NCI-H774 (cell line): ENCODE measurements at places on chromosomes 7 and 10.

DNA sequence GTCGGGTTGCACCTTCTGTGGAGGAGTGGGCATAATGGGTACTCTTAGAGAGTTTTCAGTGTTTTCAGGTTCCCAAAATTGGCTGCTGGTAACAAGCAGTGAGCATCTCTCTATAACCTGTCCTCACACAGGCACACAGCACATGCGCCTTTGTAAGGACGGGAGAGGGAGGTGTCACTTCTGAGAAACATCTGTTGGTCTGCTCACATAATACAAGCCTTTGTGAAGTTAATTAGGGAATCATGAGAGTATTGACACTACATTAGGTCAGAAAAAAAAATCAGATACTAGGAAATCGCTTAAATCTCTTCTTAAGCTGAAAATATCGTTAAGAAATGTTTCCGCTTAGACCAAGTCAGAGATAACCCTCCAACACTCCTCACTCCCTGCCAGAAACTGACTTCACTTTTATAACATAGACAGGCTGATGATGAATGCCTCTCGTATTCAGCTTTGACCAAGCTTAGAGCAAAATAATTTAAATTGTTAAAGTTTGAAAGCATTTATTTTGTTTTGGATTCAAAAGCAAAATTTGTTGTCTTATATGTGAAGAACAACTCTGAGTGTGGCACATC is 769.7 kb downstream of the TNS3 start:
- no peak for DNase-seq

DNA sequence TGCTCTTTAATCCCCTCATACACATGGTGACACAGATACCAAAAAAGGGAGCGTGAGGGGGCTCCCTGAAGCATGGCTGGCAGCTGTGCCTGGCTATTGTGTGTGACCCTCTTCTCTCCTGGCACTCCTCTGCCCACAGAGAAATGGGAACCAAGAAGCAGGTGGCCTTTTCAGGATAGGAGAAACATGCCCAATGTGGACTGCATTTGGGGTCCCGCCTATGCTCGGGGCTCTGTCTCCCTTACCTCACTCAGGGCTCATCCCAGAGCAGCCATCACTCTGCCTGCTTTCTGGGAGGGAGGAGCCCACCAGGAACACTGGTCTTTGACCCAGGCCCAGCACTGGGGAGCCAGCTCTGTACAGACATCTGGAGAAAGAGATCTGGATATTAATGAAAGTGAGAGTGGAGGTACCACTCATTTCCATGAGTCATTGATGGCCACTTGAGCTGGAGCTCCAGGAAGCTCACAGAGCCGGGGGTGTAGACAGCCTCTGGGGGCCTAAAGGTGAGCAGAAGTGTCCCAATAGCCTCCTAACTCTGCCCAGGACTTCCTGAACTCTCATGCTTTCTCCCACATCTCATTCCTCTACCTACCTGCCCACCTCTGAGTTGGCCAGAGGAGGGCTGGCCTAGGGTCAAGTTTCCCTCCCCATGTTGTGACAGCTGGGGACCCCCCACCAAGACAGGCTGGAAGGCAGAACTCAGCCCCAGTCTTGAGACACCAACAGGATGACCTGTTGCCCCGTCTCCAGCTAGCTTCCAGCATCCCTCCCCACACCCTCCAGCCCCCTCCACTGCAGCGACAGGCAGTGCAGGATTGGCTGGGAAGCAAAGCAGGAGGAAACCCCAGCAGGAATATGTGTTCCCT is 42.6 kb downstream of the DRGX start:
- DNase-seq = no peak

- DNase-seq = no peak
These were observed 223.0 kb downstream of the AHR start for GRCh38 chr7:17521437-17521836.

GRCh38 chr7:33950047-33950714 is 44.8 kb downstream of the BMPER start:
- DNase-seq = no peak

- no peak for DNase-seq
These were observed 112.5 kb downstream of the DOCK1 start for GRCh38 chr10:127017541-127018297.

- no peak for DNase-seq
These were observed at the start of gene CTBP2 for GRCh38 chr10:125159932-125160855. Gene CTBP2, minus strand, starts transcription at chr10:125160563.

DNA sequence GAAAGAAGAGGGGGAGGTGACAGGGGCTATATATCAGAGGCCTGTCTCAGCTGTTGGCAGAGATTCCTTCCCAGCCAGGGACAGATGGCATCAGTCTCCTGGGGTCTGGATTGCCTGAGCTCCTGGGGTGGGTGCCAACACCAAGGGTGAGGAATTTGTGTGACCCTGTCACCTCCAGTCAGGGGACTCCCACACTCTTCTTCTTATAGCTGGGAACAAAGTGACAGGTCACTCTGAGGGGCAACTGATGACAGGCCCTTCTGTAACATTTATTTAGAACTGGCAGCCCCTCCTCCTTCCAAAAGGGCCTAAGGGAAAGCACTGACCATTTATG is 53.7 kb upstream of the DUSP5 start:
- no peak for DNase-seq

GRCh38 chr10:127922675-127923366 is 15.9 kb downstream of the PTPRE start:
- no peak for DNase-seq

GRCh38 chr7:29806995-29807841 is 910 bp downstream of the WIPF3 start:
- DNase-seq = no peak

GRCh38 chr10:63268149-63268797 is 135.1 kb downstream of the NRBF2 start:
- DNase-seq = no peak

DNA sequence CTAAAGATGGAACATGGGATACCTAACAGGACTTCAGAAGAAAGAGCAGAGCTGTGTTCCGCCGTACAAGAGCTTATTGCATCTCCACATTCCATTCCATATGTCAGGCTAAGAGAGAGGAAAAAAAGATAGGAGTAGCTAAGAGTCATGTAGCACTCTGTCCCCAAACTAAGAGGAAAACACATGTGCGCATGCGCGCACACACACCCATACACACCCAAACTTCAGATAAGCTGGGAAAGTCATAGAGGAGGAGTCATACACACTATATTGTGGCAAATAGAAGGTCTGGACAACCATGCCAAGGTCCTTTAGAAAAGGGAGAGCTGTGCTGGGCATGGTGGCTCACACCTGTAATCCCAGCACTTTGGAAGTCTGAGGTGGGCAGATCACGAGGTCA is 132.4 kb downstream of the RAB11FIP2 start:
- no peak for DNase-seq

- no peak for DNase-seq
These were observed 360.3 kb downstream of the FRMD4A start for GRCh38 chr10:13970236-13970956.

DNA sequence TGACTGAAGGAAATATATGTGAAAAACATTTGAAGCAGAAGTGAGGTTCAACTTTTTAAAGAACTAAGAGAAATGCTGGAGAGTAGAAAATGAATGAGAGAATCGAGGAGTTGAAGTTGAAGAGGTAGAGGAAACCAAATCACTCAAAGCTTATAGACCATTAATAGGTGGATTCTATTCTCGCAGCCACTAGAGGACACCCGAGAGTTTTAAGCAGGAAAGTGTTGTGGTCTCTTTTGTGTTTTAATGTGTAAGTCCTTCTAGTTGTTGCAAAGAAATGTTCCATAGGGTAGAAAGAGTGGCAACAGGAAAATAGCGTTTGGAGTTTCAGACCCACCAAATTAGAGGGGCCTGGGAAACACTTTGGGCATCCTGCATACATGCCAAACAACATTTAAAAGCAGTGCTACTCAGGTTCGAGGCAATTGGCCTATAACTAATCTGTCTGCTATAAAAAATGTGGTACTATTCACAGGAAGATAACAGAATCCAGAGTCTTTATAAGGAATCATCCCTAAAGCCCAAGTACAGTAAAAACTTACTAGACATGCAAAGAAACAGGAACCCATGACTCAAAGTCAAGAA is 75.3 kb upstream of the TAS2R16 start:
- no peak for DNase-seq

DNA sequence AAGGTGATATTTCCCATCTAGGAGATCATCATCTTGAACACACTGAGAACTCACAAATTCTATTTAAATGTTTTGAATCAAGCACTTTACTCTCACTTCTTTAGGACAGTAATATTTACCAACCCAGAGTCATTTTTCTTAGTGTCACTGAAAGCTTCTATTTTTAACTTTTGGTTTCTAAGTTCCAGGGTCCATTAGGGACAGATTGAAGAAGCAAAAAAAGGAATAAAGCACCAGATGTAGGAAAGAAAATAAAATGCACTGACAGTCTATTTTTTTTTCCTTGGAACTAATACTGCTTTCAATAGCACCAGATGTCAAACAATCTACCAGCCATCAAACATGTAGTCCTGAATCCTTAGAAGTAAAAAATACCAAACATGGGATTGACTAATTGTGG is 526.7 kb upstream of the LRRN3 start:
- no peak for DNase-seq

DNA sequence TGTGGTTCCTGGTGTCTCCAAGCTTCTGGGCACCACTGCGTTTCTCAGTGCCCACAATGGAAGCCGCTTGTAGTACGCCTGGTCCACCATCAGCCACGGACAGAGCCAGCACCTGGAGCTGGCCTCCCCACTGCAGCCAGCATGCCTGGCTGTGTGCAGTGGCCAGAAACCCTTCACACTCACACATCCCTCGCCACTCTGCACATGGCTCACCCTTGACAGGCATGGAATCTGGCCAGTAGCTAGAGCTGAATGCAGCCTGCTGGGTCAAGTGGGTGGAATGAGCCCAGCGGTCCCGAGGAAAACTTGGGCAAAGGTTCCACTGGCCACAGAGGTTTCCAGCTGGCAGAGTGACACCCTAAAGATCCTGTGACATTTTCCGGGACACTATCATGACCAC is 146.0 kb upstream of the ADO start:
- DNase-seq = no peak

DNA sequence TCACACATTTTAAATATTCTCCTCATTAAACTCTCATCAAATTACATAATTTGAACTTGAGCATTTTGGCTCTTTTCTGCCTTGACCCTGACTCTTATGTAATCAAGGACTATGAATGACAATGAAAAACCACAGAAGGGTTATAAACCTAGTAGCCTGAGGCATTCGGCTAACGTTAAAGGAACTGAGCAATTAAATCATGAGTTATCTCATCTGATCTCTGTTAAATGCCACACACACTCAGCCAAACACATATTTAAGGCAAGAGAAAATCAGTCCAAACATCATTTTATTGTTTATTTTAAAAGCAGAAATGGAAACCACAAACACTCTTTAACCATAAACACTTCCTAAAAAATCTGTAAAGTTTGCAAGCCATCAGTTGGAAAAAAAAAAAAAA is 204.3 kb downstream of the DGKI start:
- DNase-seq = no peak

DNA sequence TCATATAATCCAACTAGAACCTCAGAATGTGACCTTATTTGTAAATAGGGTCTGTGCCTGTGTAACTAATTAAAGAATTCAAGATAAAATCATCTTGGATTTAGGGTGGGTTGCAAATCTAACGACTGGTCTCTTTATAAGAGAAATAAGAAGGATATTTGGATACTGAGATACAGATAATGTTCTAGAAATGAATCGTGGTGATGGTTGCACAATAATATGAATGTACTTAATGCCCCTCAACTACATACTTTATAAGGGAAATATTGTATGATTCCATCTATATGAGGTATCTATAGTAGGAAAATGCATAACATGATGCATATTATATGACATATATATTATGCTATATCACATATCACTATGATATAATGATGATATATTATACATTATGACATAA is 265.7 kb downstream of the SEMA3D start:
- DNase-seq = no peak

- no peak for DNase-seq
These were observed 28.4 kb upstream of the RET start for GRCh38 chr10:43048301-43049051.

- DNase-seq = no peak
These were observed 18.8 kb upstream of the GARS1 start for GRCh38 chr7:30575910-30576309.

- DNase-seq = no peak
These were observed 49.4 kb downstream of the HK1 start for GRCh38 chr10:69327463-69328379.

DNA sequence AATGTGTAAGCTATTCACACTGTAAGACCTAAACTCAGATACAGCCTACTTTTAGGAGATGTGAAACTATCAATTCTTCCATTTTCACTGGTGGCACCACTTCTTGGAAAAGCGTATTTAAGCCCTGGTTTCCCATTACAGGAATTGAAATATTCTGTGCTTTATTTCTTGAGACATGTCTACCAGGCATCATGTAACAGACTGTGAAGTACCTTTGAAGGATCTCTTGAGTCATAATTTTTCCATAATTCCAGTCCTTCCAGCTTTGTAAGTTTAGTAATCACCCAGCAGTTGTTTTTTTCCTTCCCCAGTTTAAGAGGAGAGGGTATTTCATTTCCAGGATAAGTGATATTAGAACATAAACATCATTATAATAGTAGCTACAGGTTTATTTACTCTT is 186.0 kb upstream of the PRPS1L1 start:
- no peak for DNase-seq

GRCh38 chr7:35680403-35681013 is 14.4 kb downstream of the HERPUD2 start:
- DNase-seq = no peak

DNA sequence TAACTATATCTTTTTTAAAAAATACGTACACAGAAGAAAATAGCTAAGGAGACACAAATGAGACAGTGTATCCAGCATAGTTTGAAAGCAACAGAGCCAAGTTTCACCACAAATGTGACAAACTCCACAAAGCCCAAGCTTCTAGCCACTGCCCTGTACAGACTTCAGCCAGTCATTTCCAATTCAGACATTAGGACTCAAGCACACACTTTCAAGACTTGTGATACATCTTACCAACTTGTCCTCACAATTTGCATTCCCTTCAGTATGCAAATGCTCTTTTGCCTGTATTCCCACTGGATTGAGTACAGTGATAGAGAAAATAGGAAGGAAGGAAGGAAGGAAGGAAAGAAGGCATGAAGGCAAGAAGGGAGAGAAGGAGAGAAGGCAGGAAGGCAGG is 510.4 kb downstream of the KCNMA1 start:
- DNase-seq = no peak

GRCh38 chr10:10665750-10666149 is 351.9 kb upstream of the CELF2 start:
- DNase-seq = no peak
